Heart right ventricle (tissue), 16 donors: ENCODE measurements at places on chromosomes 6 and 20. TPM values are rescaled to one million over a fixed set of nuclear protein-coding genes. Genes with fewer than 3 reads are reported as not detected.

Gene OR12D3
- polyA plus RNA-seq = not detected

Gene WFDC12
- not detected for polyA plus RNA-seq

Gene OR2H1
- polyA plus RNA-seq = not detected

Gene PSMB9
- polyA plus RNA-seq = 23.4 TPM

Gene TAF8
- 20.1 TPM for polyA plus RNA-seq

Gene TPX2
- 0.72 TPM for polyA plus RNA-seq

Gene CST1
- polyA plus RNA-seq = not detected

Gene LTB
- polyA plus RNA-seq = 0.65 TPM

Gene MEP1A
- polyA plus RNA-seq = not detected

Gene SIM1
- not detected for polyA plus RNA-seq

Gene VNN1
- polyA plus RNA-seq = 0.44 TPM

Gene PPP2R5D
- 35.7 TPM for polyA plus RNA-seq

DNA sequence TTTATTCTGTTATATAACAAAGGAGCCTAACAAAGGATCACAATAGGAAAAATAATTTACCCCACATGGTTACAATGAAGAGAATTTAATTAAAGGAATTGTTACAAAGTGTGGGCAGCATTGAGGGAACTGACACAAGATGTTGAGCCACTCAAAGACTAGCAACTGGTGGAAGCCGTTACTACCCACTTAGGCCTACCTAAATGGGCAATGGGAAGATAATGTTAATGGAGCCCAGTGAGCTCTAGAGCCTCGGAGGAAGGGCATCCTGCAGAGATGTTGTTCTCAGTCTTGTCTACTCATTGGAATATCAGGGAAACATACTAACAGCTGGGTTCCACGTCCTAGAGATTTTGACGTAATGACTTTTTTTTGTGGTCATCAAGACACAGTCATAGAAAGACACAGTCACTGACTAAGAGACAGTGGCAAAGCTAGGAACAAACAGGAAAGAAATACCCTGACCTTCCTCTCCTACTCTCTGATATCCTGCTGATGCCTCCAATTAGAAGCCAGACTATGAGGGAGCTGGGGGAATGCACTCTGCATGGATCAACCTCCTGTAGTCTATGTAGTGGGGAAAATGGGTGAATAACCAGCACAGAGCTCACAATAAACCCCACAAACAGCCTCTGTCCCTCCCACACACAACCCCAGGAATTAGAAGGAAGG, 523.8 kb upstream of the FLRT3 start:
- no peak for DNase-seq

GRCh38 chr6:23377830-23378229, 748.2 kb upstream of the NRSN1 start:
- no peak for DNase-seq

DNA sequence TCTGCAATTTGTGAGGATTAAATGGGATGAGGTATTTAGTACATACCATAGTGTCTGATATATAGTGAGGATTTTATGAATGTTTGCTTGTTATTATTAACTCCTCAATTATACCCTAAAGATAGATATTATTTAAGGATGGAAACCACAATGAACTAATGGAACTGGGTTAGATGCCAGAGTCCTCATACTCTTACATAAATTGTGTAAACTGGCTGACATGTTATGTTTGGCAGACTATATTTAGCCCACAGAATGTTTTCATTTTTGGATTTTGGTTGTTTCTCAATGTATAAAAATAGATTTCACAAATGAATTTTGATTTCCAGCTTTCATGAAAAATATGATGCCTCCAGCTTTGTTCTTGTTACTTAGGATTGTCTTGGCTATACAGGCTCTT, 37.6 kb downstream of the HTR1B start:
- DNase-seq = no peak

- no peak for DNase-seq
Observed at GRCh38 chr20:18019068-18019467, 38.6 kb downstream of the OVOL2 start.

GRCh38 chr20:54194724-54195438, 13.0 kb upstream of the PFDN4 start:
- no peak for DNase-seq

GRCh38 chr20:8530022-8530421, 398.0 kb downstream of the PLCB1 start:
- no peak for DNase-seq

DNA sequence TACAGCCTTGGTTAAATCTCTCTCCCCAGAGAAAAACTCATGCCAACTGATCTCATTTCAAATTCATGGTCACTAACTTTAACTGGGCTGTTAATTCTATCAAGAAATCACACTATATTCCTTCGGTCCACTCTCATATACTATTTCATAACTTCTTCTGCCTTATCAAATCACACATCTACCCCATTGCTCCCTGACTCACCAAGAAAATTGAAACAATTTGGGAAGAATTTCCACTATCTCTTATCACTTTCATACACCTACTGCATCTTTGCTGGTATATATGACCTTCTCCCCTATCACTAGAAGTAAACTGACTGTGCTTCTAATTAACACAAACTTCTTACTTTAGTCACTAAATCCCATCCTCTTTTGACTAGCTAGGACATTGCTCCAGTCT, 102.3 kb downstream of the FILIP1 start:
- no peak for DNase-seq

GRCh38 chr20:9412309-9412708, 102.1 kb upstream of the LAMP5 start:
- no peak for DNase-seq

DNA sequence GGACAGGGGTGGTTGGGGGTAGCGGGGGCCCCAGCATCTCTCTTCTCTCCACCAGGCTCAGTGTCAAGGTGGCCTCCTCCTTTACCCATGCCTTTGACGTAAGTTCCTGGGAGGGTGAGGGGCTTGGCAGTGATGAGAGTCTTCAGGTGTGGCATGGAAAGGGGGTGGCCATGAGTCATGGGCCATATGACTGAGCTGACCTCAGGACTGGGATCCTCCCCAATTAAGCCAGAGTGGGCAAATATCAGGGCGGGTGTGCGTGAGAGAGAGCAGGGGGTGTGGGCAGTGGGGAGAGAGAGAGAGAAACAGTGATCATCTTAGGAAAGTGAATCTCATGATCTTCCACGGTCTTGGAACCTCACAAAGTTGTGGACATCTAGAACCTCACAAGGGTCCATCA, 8.2 kb upstream of the BPIFB4 start:
- DNase-seq = no peak

DNA sequence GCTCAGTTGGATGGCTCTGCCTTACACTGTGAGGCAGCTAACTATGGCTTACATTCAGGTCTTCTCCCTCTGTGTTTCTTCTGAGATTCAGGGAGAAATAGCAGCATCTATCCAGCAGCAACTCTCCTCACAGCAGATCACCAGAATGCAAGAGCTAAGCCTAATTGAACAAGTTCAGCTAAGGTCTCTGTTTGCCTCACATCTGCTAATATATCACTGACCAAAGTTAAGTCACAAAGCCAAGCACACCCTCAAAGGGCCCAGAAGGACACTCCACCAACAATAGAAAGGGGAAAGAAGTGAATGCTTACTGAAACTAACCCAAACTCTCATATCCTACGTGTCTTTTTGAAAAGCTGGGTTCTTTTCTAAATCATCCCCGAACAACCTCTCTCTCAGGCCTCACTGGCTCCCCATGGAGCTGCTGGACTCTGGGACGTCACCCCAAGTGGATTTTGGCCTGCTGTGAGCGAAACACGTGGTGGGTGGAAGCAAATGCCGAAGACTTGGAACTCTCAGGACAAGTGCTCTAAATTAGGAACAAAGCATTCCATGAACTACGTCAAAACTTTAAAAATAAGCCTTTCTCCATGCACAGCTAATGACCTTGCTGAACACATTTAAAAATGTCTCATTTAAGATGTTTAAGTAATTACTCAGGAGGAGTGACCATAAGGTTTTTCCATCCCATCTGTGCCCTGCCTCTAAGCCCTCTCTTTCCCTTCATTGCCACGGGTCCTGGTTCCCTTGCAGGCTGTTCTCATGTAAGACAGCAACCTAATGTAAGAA, 167.5 kb upstream of the PLCB4 start:
- DNase-seq = peak; percentile 84

GRCh38 chr20:4773736-4774135, 52.0 kb downstream of the PRND start:
- DNase-seq = no peak

- DNase-seq = no peak
Observed at GRCh38 chr6:100103194-100103593, 109.2 kb upstream of the MCHR2 start.

GRCh38 chr6:165961233-165961632, 206.4 kb downstream of the TBXT start:
- DNase-seq = no peak

GRCh38 chr6:79949233-79949632, 1.9 kb upstream of the ELOVL4 start:
- DNase-seq = no peak

GRCh38 chr20:6921717-6922386, 154.4 kb downstream of the BMP2 start:
- no peak for DNase-seq

- DNase-seq = peak; percentile 24
Observed at GRCh38 chr6:112253498-112253840, 898 bp downstream of the LAMA4 start.

DNA sequence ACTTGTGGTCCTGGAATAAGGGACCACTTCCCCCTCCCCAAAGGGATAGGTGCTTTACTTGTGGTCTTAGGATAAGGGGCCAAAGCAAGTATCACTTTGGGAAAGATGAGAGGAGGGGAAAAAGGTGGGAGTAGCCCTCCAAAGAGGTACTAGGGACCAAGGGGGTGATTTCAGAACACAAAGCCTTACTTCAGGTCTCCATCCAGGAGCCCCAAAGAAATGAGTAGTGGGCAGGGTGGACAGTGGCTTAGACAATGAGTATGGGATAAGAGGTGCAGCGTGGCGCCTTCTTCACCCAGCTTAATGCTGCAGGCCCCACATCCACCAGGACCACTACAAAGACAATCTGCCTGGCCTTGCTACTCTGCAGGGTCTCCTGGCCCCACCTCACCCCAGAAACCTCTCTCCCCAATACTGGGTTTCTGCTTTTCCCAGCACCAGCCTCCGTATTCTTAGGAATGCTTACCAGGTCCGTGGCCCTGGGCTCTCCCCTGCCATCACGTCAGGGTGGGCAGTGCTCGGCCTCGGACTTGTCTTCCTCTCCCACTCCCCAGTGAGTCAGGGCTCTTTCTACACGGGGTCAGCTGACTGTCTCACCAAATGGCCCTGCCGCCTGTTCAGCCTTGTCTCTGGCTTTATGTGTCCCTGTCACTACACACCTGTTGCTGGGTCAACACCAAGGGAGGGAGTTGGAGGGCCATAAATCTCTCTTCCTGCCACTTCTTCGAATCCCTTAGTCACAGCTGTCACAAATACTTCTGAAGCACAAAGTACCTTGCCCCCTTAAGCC, 3.1 kb downstream of the NNAT start:
- DNase-seq = no peak

- no peak for DNase-seq
Observed at GRCh38 chr6:115272311-115272710, 788.4 kb downstream of the FRK start.

- DNase-seq = no peak
Observed at GRCh38 chr6:109397020-109397419, 14.8 kb upstream of the CD164 start.

- DNase-seq = no peak
Observed at GRCh38 chr6:84514089-84514971, 250.1 kb downstream of the TBX18 start.

DNA sequence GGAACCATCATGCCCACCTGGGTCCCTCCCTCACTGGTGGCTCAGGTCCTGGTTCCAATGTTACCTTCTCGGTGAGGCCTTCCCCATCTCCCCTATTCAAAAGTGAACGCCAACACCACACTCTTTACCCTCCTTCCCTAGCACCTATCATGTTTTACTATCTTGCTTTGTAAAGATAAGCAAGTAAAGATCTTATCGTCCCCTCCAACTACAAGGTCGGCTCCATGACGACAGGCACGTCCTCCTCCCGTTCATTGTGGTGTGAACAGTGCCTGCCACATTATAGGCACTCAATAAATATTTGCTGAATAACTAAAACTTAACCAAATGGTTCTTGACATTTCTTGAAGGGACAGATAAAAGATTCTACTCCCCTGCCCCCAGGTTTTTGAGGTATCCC, 147.1 kb downstream of the PREX1 start:
- no peak for DNase-seq

DNA sequence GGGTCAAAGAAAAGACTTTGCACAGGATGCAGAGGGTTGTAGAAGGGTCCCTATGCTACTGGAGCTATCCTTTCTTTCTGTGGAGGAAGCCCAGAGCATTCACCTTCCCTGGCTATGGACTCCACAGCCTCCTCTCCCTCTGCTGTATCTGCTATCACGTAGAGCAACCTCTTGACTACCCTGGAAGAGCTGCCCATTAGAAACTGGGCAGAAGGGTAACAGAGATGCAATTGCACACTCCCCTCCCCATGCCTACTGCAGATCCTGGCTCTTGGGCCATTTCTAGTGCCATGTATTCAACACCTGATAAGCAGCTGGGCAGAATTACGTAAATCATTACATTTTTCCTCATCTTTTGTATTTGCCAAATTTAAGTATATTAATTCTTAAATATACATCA, 3.1 kb downstream of the KLHL31 start:
- DNase-seq = no peak

DNA sequence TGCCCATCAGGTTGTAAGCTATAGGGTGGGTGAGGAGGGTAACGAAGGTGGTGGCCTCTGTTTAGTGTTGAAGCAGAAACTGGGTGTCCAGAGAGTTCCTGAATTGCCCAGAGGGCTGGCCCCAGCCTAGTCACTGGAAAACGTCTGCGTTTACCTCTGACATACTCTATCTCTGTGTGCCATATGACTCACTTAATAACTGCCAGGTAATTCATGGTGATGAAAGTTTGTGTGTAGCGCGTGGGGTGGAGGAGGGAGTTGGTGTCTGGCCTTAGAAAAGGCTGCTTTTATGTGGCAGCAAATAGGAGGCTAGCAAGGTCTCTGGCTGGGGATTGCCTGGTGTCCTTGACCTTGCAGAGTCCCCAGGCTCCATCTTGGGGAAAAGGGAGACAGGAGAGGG, 47.3 kb downstream of the SLC35D3 start:
- DNase-seq = no peak

- no peak for DNase-seq
Observed at GRCh38 chr6:148303616-148304015, 39.0 kb upstream of the SASH1 start.

GRCh38 chr20:14051454-14051853, 56.1 kb downstream of the MACROD2 start:
- no peak for DNase-seq

GRCh38 chr6:150651808-150652470, 52.3 kb downstream of the PLEKHG1 start:
- DNase-seq = no peak

DNA sequence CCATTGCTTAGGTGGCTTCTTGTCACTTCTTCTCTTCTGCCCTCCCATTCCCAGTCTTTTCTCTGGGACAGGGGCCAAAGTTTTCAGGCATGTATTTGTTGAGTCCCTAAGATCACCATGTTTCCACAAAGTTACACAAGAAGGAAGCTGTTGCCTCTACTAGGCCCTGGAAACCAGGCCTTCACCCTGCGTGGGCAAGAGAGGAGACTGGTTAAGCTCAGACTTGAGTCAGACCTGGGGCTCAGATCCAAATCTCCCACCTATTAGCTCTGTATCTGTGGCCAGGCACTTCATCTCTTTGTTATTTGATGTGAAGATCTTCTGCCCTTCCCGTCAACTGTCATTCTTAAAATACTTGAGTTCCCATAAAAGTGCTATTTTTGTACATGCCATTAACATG, 154.6 kb downstream of the SASH1 start:
- DNase-seq = no peak

- DNase-seq = no peak
Observed at GRCh38 chr6:10310330-10310653, 104.6 kb downstream of the TFAP2A start.
